ENCODE measurements at places on chromosomes 1 and 21.

- DNase-seq: no peak
These were observed 691 bp upstream of the SELENBP1 start for GRCh38 chr1:151373196-151373595.

- no peak for DNase-seq
These were observed 32.4 kb downstream of the BTG3 start for GRCh38 chr21:17580319-17580718.

GRCh38 chr1:245330951-245331350, 176.2 kb downstream of the KIF26B start:
- no peak for DNase-seq

- DNase-seq: no peak
These were observed 153.3 kb upstream of the SGIP1 start for GRCh38 chr1:66380452-66381212.

DNA sequence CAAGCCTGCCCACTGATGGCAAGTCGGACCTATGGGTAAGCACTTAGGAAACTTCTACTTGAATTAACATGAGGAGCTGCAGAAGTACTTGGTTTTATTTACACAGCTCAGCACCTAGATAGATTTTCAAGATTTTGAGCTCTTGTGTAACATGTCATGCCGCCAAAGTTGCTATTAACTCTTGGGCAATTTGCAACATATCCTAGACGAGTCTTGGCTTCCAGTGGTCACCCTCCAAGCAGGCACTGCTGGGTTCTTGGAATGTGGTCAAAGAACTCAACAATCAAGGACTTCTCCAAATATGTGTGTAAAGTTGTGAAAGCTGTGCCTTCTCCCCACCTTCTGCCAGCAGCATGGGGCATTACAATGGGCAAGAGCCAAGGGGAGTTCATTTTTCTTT, 17.8 kb upstream of the GUCA2B start:
- DNase-seq: no peak

DNA sequence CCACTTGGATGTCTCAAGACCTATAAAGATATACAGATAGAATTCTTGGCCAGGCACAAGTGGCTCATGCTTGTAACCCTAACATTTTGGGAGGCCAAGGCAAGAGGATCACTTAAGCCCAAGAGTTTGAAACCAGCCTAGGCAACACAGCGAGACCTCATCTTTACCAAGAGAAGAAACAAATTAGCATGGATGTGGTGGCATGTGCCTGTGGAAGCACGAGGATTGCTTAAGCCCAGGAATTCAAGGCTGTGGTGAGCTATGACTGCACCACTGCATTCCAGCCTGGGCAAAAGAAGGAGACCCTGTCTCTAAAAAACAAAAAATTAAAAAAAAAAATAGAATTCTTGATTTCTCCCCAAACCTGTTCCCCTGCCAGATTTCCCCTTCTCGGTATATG, 8.3 kb downstream of the ASAP3 start:
- no peak for DNase-seq

- DNase-seq: no peak
These were observed 281.6 kb downstream of the PLA2G4A start for GRCh38 chr1:187110351-187110750.

GRCh38 chr1:241586905-241587512, 53.2 kb downstream of the CHML start:
- DNase-seq: no peak

DNA sequence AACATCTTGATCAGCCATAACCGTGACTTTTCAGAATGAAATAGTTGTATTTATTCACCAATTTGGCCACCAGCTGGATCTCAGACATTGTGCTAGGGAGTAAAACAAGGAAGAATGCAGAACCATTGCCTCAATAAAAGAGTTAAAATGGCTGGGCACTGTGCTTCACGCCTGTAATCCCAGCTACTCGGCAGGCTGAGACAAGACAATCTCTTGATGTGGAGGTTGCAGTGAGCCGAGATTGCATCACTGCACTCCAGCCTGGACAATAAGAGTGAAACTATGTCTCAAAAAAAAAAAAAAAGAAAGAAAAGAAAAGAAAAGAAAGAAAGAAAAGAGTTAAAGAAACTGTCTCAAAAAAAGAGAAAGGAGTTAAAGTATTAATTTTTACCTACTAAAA, 199.5 kb downstream of the TPR start:
- DNase-seq: no peak

DNA sequence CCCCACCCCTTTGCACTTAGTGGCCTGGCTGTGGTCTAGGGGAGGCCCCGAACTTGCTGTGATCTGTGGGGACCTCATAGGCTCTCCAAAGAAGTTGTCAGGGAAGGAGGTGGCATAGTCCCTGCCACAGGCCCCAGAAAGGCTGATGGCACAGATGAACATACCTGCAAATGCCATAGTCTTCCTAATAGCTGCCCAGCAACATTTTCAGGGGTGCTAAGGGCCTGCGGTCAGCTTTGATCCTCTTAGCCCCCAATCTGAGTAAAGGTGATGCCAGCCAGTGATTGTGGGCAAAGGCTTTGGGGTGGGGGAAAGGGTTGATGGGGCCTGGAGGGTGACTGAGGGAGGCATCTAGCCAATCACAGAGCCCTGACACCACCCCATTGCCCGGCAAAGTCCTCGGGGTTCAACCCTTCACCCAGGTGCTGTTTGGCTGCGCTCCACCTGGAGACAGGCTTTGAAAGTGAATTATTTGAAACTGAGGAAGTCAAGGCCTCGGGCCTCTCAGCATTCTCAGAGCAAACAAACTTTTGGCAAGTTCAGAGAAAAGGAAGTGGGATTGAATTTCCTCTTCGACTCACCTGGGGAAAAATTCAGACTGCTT, 35.8 kb downstream of the PAX7 start:
- DNase-seq: no peak

- no peak for DNase-seq
These were observed 80.5 kb upstream of the KIF26B start for GRCh38 chr1:245074232-245074747.

DNA sequence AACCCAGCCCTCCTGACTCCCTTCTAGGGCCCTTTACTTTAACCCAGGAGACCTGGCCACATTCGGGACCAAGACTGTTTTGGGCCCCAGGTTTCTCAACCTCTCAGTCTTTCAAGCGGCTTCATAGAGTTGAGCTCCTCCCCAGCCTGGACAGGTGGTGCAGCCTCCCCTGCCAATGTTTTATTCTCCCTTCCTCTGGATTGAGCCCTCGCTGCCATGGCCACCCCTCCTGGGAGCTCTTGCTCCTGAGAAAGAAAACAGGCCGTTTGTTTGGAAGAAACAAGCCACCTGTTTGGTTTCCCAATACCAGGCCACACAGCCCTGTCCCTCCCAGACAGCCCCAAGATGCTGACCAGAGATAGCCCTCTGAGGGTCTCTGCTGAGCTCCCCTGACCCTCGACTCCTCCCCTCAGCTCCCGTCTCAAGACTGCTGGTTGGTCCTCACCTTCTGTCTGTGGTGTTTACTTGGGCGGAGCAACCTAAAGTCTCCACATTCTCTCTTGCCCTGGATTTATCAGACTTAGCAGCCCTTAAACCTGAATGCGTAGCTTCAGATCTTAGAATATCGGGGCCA, 3.3 kb downstream of the TMEM51 start:
- no peak for DNase-seq

GRCh38 chr1:80392529-80392928, 1386.0 kb upstream of the ADGRL4 start:
- DNase-seq: no peak

- DNase-seq: no peak
These were observed 588 bp downstream of the FLVCR1 start for GRCh38 chr1:212858461-212859265.

DNA sequence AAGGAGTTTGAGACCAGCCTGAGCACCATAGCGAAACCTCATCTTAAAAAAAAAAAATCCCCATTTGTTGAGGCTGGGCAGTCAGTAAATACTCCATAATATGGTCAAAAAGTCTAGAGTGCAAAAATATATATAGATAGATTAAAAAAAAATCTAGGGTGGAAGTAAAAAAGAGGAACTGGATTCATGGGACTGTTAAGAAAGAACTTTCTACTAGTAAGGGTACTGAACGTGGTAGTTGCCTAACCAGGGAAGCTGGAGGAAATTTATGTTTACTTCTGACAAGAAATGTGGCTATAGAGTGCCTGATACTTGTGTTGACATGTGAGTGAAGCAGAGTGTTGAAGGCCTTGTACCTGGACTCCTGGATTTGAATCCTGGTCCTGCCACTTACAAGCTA, 265.9 kb upstream of the FAM78B start:
- no peak for DNase-seq

GRCh38 chr1:207698822-207699483, 52.9 kb upstream of the CD46 start:
- DNase-seq: no peak

GRCh38 chr1:42324398-42325013, 10.5 kb downstream of the FOXJ3 start:
- DNase-seq: no peak

GRCh38 chr1:153542956-153543711, 2.4 kb upstream of the S100A5 start:
- DNase-seq: no peak

DNA sequence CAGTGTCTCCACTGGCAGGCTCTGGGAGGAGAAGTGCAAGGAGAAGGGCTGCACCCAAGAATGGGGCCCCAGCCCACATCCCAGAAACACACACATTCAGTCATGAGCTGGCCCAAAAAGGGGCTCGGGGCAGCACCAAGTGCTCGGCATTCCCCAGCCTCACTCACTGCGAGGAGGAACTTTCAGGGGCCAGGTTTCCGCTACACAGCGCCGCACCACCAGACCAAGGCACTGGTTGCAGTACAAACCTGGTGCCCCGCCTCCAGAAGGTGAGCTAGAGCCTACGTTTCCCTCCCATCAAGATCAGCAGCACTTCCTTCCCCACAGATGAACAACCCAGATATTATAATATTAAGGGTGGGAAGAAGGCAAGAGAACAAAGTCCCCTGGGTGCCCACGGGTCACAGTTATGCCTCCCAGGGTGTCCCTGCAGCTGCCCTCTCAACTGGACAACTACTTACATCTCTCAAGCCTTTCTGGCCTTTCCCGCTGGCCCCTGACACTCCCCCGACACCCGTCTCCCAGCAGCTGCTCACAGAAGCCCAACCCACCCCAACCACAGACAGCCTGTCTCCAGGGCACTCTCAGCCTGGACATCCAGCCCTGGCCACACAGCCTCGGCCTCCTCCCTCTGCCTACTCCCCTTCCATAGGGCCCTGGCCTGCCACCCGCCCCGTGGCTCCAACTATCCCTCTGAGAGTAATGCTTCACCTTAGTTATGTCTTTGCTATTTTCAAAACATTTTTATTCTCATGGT, 3.8 kb downstream of the PBXIP1 start:
- DNase-seq: no peak

GRCh38 chr1:152036267-152037216, at the start of gene S100A11:
S100A11 (minus strand) TSS chr1:152037004; CDS start chr1:152036915, 89 bp downstream.
- peak; percentile 46 for DNase-seq

DNA sequence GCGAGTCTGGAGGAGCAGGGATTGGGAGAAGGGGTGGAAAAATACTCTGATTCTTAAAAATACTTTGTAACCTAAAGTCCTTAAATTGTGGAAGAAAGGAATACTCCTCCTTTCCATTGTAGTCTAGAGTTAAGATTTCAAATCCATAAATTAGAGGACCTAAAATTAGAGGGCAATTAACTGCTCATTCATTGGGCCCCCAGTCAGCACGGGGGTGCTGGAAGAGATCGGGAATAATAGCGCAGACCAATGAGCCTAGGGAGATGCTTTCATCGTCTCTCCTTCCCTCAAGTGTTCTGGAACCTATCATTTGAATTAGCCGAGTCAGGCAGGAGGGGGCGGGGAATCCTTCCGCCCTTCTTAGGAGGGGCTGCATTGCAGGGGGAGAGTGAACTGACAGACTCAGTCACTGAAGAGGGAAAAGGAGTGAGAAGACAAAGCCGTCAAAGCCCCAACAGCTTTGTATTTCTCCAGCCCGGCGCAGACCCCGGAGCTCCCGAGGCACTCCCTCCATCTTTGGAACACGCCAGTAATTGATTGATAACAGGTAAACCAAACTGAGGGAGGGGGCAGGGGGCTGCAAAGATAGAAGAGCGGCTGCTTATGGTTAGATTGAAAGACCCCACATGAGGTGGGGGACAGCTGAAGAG, at the start of gene MLLT11:
Gene MLLT11 (plus strand): TSS at position 391 of the 650 bp plus-strand sequence. CDS start 6,828 bp downstream, outside the sequence.
- no peak for DNase-seq

- no peak for DNase-seq
These were observed 23.0 kb upstream of the PNRC2 start for GRCh38 chr1:23936481-23937176.

GRCh38 chr1:85681087-85681486, 27.1 kb downstream of the ZNHIT6 start:
- DNase-seq: no peak

GRCh38 chr1:55749975-55750627, 534.9 kb upstream of the USP24 start:
- DNase-seq: no peak

DNA sequence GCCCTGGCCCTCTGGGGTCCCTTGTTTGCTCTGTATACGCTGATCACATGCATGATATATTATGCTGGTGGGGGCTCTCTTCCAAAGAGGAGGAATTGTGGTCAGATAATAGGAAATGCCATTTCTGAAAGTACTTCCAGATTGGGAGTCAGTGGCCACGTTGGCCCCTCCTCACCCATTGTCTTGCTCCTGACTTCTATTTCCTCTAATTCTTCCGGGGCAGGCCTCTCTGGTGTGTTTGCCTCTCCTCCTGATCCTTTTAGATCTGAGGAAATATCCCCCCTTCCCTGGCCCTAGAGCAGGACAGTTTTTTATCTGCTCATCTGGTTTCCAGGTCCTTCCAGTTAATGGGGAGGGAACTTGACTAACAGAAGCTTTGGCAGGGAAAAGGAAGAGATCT, 2.9 kb downstream of the VANGL2 start:
- DNase-seq: no peak

DNA sequence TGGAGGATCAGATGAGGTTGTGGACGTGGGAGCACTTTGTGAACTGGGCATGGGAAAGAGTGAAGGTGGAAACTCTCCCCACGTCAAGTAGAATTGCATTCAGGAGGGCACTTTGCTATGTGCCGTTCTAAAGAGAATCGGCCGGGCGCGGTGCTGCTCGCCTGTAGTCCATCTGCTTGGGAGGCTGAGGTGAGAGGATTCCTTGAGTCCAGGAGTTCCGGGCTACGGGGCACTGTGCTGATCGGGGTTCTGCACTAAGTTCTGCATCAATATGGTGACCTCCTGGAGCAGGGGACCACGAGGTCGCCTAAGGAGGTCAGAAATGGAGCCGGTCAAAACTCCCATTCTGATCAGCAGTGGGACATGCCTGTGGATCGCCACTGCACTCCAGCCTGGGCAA, 141.9 kb downstream of the PEX14 start:
- no peak for DNase-seq

- no peak for DNase-seq
These were observed 21.0 kb downstream of the MRPL39 start for GRCh38 chr21:25586326-25586725.

DNA sequence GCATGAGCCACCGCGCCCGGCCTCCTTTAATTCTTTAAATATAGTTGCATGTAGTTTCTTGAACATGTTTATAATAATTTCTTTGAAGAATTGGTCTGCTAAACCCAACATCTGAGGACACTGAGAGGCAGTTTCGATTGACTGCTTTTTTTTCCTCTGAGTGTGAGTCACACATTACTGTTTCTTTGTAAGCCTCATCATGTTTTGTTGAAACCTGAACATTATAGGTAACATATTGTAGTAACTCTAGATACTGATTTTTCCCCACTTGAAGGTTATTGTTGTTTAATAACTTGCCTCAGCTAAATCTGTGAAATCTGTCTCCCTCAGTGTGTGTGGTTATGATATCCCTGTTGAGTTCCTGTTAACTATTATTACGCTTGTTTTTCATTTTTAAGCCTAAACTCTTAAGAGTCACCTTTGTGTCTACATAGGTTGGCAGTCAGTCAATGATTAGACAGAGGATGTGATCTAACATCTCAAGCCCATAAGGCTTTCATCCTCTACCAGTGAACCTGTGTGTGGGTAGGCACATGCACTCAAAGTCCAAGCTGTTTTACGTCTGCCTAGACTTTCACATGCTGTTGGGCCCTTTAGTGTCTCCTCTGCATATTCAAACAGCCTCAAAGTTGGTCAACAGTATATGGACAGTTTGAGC, 155.5 kb downstream of the KCNH1 start:
- no peak for DNase-seq

Data from stimulated activated CD8-positive, alpha-beta memory T cell treated with anti-CD3 and anti-CD28 coated beads, Interleukin-7, amount 100 ng/mL, for 1 hour (primary cell).